ENCODE measurements at places on chromosomes 11 and 22. TPM values are rescaled to one million over a fixed set of nuclear protein-coding genes. Genes with fewer than 3 reads are reported as not detected.

TYR gene
- not detected for total RNA-seq

SYTL2 gene
- 28.3 TPM for total RNA-seq

MISFA gene
- not detected for total RNA-seq

ZP1 gene
- total RNA-seq = not detected

DEFB131B gene
- not detected for total RNA-seq

BTG4 gene
- not detected for total RNA-seq

MMP13 gene
- not detected for total RNA-seq

RIMBP3C gene
- under 0.01 TPM for total RNA-seq

YPEL4 gene
- total RNA-seq = 0.26 TPM

HOATZ gene
- total RNA-seq = not detected

GGT5 gene
- total RNA-seq = 24.9 TPM

CNTF gene
- total RNA-seq = 1.3 TPM

PHF5A gene
- total RNA-seq = 15.5 TPM

CCDC87 gene
- under 0.01 TPM for total RNA-seq

LARGE1 gene
- 12.5 TPM for total RNA-seq

OR9I1 gene
- total RNA-seq = not detected

- peak; percentile 37 for DNase-seq
Observed at GRCh38 chr11:3879967-3880542, 24.6 kb downstream of the STIM1 start.

GRCh38 chr11:84799112-84799511 is 828.0 kb downstream of the DLG2 start:
- DNase-seq = no peak

DNA sequence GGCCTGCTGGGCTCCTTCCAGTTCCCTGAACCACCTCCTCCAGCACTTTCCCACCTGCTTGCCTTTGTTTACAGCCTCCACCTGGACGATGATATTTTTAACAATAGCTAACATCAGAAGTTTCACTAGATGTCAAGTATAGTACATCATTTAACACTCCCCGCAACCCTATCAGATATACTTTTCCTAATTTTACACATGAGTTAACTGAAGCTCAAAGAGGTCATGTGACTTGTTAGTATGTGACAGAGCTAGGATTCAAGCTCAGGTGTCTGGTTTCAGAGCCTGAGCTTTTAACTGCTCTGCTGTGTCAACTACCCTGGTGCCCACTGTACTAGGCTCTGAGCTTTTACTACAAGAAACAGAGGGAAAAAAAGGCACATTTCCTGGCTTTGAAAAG is 14.3 kb upstream of the HPX start:
- DNase-seq = no peak

GRCh38 chr11:68904248-68904847 is 657 bp downstream of the IGHMBP2 start:
- DNase-seq = peak; percentile 31

GRCh38 chr11:47617417-47617809 is 23.2 kb upstream of the C1QTNF4 start:
- DNase-seq = no peak

GRCh38 chr11:58024601-58025091 is 965 bp downstream of the OR9Q1 start:
- DNase-seq = peak; percentile 68

GRCh38 chr11:12800032-12800671 is 125.9 kb downstream of the TEAD1 start:
- DNase-seq = peak; percentile 85

DNA sequence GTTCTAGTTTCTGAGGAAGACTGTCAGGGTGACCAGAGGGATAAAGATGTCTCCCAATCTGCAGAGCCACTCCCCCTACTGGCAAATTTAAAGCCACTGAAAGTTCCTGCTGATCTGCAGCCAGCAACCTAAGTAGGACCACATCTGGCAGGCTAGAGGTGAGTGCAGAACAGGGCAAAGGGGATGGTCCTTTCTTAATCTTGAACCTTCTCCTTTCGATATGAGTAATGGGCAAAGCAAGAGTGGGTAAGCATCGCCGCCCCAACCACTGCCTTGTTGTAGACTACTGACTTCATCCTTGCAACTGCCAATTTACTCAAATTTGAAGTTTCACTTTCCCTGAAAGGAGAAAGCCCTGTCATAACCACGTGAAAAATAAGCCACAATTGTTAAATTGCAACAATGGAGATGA is 30.7 kb downstream of the SCUBE2 start:
- no peak for DNase-seq

GRCh38 chr11:28760676-28761390 is 652.6 kb downstream of the METTL15 start:
- no peak for DNase-seq

DNA sequence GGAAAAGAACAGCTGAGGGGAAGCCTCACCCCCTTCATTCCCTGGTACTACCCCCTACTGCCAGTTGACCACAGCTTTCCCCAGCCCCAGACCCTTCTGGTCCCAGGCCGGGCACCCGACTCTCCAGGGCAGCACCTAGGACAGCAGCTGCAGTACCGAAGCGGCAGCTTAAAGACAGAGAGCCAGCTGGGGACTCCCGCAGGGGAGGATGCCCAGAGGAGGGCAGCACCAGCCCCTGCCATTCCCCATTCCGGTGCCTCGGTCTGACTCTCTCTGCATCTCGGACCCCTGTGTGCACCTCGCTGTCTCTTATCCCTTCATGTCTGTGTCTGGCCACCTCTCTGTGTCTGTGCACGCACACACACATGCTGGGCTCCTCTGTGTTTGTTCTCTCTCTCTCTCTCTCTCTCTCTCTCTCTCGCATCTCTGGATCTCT is 9.4 kb downstream of the IGSF9B start:
- DNase-seq = no peak

GRCh38 chr11:70628176-70628854 is 230.0 kb downstream of the CTTN start:
- DNase-seq = no peak

GRCh38 chr22:37681556-37682049 is 4.5 kb upstream of the NOL12 start:
- DNase-seq = peak; percentile 87

GRCh38 chr22:48310289-48310688 is 1517.4 kb downstream of the BRD1 start:
- DNase-seq = no peak

GRCh38 chr11:32231909-32232493 is 141.1 kb downstream of the RCN1 start:
- DNase-seq = no peak

GRCh38 chr22:47376322-47376700 is 613.9 kb downstream of the TBC1D22A start:
- DNase-seq = no peak

DNA sequence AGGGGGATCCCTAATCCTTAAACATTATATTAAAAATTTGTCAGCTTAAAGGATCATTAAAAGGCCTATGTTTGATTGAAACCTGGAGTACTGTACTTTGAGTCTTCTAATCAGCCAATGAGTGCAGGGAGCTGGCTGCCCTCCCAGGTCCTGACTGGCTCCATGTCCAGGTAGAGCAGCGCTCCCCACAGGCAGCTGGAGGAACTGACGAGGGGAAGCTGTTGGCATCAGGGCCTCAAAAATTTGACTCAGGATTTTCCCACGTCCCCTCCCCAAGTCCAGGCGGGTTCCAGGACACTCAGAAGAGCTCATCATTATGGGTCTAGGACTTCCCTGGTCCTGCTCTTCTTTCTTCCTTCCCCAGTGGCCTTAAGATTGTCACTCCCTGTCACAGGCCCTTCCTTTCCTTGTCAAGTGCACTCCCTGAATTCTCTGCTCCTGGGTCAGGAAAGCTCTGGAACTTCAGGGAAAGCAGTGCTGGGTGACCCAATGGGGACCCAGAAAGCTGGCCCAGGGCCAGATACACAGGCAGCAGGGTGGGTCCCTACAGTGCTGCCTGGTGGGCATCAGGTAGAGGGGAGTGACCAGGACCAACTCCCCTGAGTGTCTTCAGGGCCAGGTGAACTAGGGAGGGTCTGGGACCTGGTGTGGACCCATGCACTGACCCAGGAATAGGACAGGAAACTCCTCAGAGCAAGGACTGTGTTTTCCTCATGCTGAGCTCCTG is 65.5 kb downstream of the GGTLC2 start:
- peak; percentile 57 for DNase-seq

- no peak for DNase-seq
Observed at GRCh38 chr11:76190376-76190775, 15.9 kb downstream of the WNT11 start.

GRCh38 chr11:57674251-57674650 is 6.3 kb downstream of the ZDHHC5 start:
- DNase-seq = no peak

GRCh38 chr22:29359469-29359868 is 28.9 kb downstream of the AP1B1 start:
- DNase-seq = peak; percentile 55

- no peak for DNase-seq
Observed at GRCh38 chr11:48022445-48022844, 42.1 kb downstream of the PTPRJ start.

DNA sequence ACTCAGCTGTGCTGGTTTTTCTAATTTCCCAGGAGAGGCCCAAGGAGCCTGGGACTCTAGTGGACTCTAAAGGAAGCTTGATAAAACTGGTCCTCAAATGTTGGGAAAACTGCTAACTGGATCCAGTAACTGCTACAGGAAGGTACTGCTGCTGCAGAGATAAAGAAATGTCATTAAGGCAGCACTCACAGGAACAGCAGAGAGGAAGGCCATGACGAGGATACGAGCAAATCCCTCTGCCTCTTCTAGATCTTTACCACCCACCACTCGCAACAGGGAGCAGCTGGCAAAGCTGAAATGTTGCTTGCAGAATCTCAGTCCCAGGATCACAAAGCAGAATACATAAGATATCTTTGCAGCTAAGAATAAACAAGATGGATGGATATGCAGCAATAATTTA is 23.5 kb downstream of the TTC28 start:
- DNase-seq = no peak

GRCh38 chr22:17927062-17927461 is 97.3 kb downstream of the MICAL3 start:
- DNase-seq = no peak

- no peak for DNase-seq
Observed at GRCh38 chr22:39693943-39694500, 123.5 kb downstream of the CACNA1I start.

DNA sequence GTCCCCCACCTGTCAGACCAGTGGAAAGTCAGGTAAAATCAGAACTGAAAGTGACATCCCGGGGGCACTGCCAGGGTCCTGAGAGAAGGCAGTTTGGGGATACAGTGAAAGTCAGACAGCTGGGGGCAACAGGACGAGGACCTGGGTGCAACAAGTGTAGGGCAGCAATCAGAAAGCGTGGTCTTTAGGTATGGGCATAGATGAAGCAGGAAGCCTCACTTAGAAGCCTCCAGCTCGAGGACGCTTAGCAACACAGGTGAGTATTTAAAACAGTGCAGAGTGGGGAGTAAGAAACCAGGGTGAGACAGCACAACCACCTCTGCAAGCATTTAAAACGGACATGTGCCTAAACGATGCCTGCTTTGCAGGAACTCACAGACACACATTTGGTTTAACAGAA is 64.6 kb upstream of the POU2AF1 start:
- DNase-seq = no peak

DNA sequence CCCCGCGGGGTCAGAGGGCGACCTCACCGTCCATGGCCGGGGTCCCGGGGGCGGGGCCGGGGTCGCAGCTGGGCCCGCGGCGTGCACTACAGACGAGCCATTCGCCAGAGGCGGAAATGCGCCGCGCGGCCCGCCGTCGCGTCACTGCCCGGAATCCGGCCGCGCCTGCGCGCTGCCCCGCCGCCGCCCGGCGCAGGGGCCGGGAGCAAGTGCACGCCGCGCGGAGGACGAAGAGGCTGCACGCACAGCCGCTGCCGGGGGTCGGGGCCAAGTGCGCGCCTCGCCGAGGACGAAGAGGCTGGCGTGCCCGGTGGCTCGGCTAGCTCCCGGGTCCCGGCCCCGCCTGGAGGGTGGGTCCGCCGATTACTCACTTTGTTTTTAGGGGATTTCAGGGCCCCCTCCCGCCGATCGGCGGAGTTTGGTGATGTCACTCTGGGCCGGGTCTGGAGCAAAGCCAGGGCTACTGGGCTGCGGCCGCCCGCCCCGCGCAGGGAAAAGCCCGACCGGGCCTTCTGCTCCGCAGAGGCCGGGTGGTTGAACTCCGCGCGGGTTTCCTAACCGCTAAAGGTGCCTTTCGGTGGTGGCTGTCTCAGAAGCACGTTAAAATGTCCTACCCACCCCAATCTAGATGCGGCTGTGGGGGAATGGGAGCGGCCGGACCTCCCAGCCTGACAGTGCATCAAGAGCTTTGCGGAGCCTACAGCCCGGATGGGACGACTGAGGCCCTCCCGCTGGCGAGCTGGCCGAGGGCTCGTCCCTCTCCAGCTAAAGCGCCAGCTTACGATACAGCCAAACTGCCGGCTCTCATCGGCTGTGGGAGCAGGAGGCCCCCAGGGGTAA is at the start of gene RELA:
Gene RELA (minus strand): TSS at position 118 of the 840 bp plus-strand sequence. CDS start 84 bp downstream, at position 34.
- DNase-seq = peak; percentile 93

- DNase-seq = peak; percentile 87
Observed at GRCh38 chr22:41940832-41941765, 5.9 kb downstream of the CENPM start.

- no peak for DNase-seq
Observed at GRCh38 chr22:48581796-48582469, 1245.7 kb downstream of the BRD1 start.

GRCh38 chr22:34096770-34097169 is 176.5 kb upstream of the LARGE1 start:
- DNase-seq = no peak

- DNase-seq = no peak
Observed at GRCh38 chr22:39530692-39531331, 1.7 kb downstream of the RPS19BP1 start.

- DNase-seq = no peak
Observed at GRCh38 chr11:83070044-83070701, 1.5 kb downstream of the RAB30 start.

- no peak for DNase-seq
Observed at GRCh38 chr11:87438416-87438815, 400.7 kb downstream of the TMEM135 start.

- peak; percentile 73 for DNase-seq
Observed at GRCh38 chr22:46934746-46935491, 172.5 kb downstream of the TBC1D22A start.

GRCh38 chr22:37959231-37959825 is 5.8 kb downstream of the POLR2F start:
- no peak for DNase-seq

GRCh38 chr11:65415499-65416340 is 6.9 kb upstream of the NEAT1 start:
- DNase-seq = no peak

- no peak for DNase-seq
Observed at GRCh38 chr11:72240461-72241290, 3.3 kb downstream of the PHOX2A start.

- DNase-seq = no peak
Observed at GRCh38 chr11:17263769-17264168, 12.8 kb upstream of the NUCB2 start.

GRCh38 chr22:40621309-40622151 is 15.0 kb downstream of the MRTFA start:
- DNase-seq = no peak
